ENCODE measurements at places on chromosomes 2 and 18. TPM values are rescaled to one million over a fixed set of nuclear protein-coding genes. Genes with fewer than 3 reads are reported as not detected.

Gene REG1B
- polyA plus RNA-seq: not detected

Gene CCDC150
- polyA plus RNA-seq: 0.08 TPM

Gene SYT4
- not detected for polyA plus RNA-seq

Gene PKP4
- 0.33 TPM for polyA plus RNA-seq

Gene AFF3
- polyA plus RNA-seq: 0.49 TPM

Gene IL18R1
- polyA plus RNA-seq: 0.11 TPM

Gene SP100
- polyA plus RNA-seq: 97.4 TPM

Gene CXCR1
- polyA plus RNA-seq: 0.44 TPM

GRCh38 chr2:241903121-241904010 is 33.8 kb downstream of the RTP5 start:
- no peak for DNase-seq
- no peak overlapping the region for H3K4me3 ChIP-seq
- H3K36me3 ChIP-seq: no peaks in the 10 kb centered on the region

- H3K27me3 ChIP-seq: no peaks in the 10 kb centered on the region
- H3K36me3 ChIP-seq: no peaks in the 10 kb centered on the region
- no peaks in the 10 kb centered on the region for H3K4me1 ChIP-seq
Measured at GRCh38 chr2:228669690-228670089, 488.2 kb upstream of the SPHKAP start.

GRCh38 chr2:187214306-187214705 is 233.7 kb downstream of the CALCRL start:
- no peaks in the 10 kb centered on the region for H3K27me3 ChIP-seq
- DNase-seq: no peak
- H3K27ac ChIP-seq: no peak overlapping the region
- no peak overlapping the region for H3K4me3 ChIP-seq

GRCh38 chr2:54726431-54726830 is 3.0 kb downstream of the EML6 start:
- H3K36me3 ChIP-seq: no peaks in the 10 kb centered on the region
- peaks cover 27% of the 10 kb centered on the region for H3K4me1 ChIP-seq
- H3K27me3 ChIP-seq: peaks cover 33% of the 10 kb centered on the region
- H3K4me3 ChIP-seq: no peak overlapping the region

DNA sequence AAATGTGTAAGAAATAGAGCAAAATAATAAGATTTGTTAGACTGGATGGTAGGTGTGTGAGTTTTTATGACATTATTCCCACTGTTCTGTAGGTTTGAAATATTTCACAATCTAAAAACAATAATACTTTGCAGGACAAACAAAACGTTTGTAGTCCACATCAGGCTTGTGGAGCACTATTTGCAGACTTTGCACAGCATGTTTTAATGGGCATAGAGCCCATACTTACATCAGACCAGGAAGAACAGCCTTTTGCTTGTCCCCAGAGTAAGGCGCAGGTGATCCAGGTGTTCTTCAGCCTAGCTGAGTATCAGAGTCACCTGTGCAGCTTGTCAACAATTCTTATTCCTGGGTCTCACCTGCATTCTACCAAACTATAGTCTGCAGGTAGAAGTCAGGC is 9.1 kb upstream of the STK39 start:
- H3K27me3 ChIP-seq: no peaks in the 10 kb centered on the region
- H3K4me1 ChIP-seq: no peaks in the 10 kb centered on the region
- no peak overlapping the region for H3K27ac ChIP-seq
- no peaks in the 10 kb centered on the region for H3K36me3 ChIP-seq

GRCh38 chr2:26509141-26509540 is 31.2 kb upstream of the OTOF start:
- no peak overlapping the region for H3K4me3 ChIP-seq
- peaks cover under 1% of the 10 kb centered on the region for H3K4me1 ChIP-seq
- no peak overlapping the region for H3K27ac ChIP-seq
- H3K27me3 ChIP-seq: no peaks in the 10 kb centered on the region
- DNase-seq: no peak

- H3K4me1 ChIP-seq: peaks cover 25% of the 10 kb centered on the region
- no peaks in the 10 kb centered on the region for H3K27me3 ChIP-seq
- H3K4me3 ChIP-seq: peak overlapping the region; percentile 76
- H3K27ac ChIP-seq: peak overlapping the region; percentile 30
Measured at GRCh38 chr18:13725566-13726231, 659 bp downstream of the FAM210A start.

- no peak for DNase-seq
- peak overlapping the region; percentile 70 for H3K4me3 ChIP-seq
- H3K4me1 ChIP-seq: peaks cover 7% of the 10 kb centered on the region
- peaks cover 38% of the 10 kb centered on the region for H3K27me3 ChIP-seq
- H3K36me3 ChIP-seq: no peaks in the 10 kb centered on the region
- H3K27ac ChIP-seq: no peak overlapping the region
Measured at GRCh38 chr2:105397953-105398335, 907 bp downstream of the FHL2 start.

DNA sequence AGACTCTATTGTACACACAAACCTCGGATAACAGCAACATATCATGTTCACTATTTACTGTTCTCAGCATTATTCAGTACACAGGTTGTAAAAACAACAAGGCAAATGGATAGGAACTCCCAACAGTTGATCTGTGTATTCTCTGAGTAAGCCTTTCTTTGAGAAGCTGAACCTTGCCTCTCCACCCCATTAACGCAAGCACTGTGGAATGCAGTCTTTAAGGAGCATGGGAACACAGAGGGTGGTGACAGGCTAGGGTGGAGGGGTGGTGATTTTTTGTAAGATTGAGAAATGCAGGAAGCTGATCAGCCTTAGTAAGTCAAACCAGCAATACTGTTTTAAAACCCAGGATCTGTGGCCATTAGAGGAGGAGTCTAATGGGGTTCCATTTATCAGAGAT is 19.6 kb upstream of the SERPINB11 start:
- H3K36me3 ChIP-seq: no peaks in the 10 kb centered on the region
- peaks cover 2% of the 10 kb centered on the region for H3K4me1 ChIP-seq
- no peak overlapping the region for H3K4me3 ChIP-seq
- no peak for DNase-seq
- no peaks in the 10 kb centered on the region for H3K27me3 ChIP-seq

DNA sequence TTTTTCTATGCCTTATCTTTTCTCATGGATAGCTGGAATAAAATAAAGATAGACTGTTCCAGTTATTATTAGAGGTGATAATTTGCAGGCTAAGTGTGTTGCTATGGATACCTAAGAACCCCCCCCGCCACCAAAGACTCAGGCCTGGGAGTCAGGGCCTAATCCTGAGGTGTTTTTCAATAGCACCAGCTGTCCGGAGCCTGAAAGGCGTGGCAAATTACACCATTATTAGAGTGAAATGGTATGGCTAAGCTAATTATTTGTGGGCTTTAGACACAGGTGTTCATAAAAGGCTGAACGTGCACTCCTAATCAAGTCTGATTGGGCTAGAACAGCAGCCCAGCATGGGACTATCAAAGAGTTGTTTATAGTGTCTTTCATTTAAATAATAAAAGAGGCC is 293.2 kb upstream of the DCC start:
- no peak for DNase-seq
- H3K27me3 ChIP-seq: no peaks in the 10 kb centered on the region
- H3K4me3 ChIP-seq: no peak overlapping the region
- no peaks in the 10 kb centered on the region for H3K36me3 ChIP-seq
- H3K4me1 ChIP-seq: no peaks in the 10 kb centered on the region

DNA sequence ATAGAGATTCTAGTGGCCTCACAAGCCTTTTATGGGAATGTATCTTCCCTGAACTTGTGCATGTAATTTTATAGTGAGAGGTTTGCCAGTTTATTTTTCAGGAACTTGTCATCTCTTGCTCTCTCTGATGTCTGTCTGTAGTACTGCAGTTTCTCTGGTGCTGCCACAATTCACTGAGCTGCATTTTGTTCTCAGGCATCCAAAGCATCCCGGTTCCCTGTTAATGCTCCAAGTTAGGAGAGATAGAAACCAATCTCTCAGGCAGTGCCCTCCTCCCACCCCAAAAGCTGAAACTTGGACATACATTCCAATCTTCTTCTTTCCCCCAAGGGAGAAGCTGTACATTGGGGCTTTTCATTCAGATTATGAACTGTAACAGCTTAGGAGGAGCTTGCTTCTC is 30.1 kb upstream of the GRB14 start:
- H3K4me1 ChIP-seq: no peaks in the 10 kb centered on the region
- H3K27me3 ChIP-seq: no peaks in the 10 kb centered on the region
- no peak overlapping the region for H3K27ac ChIP-seq
- H3K36me3 ChIP-seq: no peaks in the 10 kb centered on the region

DNA sequence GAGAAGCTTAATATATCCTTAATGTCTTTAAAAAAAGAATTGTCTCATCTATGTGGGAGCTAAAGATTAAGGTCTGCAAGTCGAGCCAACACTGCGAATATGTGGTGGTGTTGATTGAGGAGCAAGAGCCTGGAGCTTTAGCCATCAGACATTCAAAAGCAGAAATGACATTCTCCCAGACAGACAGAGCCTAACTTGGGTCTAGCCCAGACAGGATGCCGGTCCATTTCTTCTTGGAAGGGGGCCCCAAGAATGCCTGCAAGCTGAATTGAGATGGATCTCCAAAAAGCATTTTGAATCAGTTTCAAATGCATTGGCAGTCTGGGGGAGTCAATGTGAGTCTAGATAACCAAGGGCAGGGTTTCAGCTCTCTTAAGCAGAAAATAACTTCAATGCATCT is 30.1 kb upstream of the EML4 start:
- no peak overlapping the region for H3K27ac ChIP-seq
- H3K4me3 ChIP-seq: no peak overlapping the region
- H3K4me1 ChIP-seq: peaks cover 45% of the 10 kb centered on the region
- H3K36me3 ChIP-seq: no peaks in the 10 kb centered on the region
- DNase-seq: no peak
- no peaks in the 10 kb centered on the region for H3K27me3 ChIP-seq

DNA sequence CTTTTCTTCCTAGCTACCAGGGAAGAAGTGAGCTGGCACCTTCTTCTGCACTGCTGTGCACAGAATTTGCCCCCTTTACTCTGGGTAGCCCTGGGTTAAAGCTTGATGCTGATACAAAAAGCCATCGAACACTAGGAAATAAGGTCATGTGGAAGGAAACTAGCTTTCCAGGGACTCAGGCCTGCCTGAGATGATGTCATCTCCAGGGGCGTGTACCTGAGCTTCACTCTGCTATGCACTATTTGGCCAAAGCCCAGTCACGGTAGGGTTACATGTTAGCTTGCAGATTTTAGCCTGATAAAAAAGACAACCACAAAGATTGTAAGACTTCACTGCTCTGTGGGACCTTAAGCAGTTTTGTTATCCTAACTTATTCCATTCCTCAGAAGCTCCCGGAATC is 20.4 kb downstream of the EDAR start:
- H3K27me3 ChIP-seq: no peaks in the 10 kb centered on the region
- no peak overlapping the region for H3K4me3 ChIP-seq
- H3K4me1 ChIP-seq: no peaks in the 10 kb centered on the region
- no peak for DNase-seq

GRCh38 chr2:221420245-221420644 is 151.9 kb downstream of the EPHA4 start:
- H3K4me1 ChIP-seq: no peaks in the 10 kb centered on the region
- H3K4me3 ChIP-seq: no peak overlapping the region
- H3K36me3 ChIP-seq: no peaks in the 10 kb centered on the region
- H3K27me3 ChIP-seq: no peaks in the 10 kb centered on the region
- no peak overlapping the region for H3K27ac ChIP-seq

DNA sequence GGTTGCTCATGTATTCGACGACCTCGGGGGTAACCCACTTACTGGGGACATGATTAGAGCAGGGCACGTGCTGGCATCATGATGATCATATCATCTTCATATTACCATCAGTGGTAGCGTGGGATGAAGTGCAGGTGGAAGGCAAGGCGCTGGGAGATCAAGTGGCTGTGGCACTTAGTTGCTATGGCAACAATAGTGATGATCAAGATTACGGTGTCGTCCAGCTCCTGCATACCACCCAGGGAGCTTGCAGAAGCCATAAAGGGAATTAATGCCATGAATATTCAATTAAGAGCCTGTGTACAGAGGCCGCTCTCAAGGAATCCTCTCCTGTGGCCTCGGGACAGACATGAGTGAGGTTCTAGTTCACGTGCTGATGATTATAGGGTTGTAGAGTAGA is 237.2 kb upstream of the COPS8 start:
- no peak overlapping the region for H3K27ac ChIP-seq
- DNase-seq: no peak
- no peaks in the 10 kb centered on the region for H3K4me1 ChIP-seq

DNA sequence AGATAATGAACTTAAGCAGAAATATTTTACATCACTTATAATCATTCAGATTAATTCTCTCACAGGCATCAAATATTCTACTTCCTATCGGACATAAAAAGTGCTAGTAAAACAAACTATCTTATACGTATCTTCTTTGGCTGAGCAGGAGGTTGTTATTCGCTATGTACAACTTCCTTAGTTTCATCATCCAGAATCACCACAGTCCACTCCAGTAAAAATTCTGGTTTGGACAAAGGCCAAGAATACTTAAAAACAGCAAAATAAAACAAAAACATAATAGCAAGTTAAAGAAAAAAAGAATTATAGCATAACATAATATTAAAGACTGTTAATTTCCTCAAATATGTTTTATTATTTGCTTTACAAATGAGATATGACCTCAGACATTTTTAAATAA is 1077.1 kb upstream of the CELF4 start:
- DNase-seq: no peak
- H3K27ac ChIP-seq: no peak overlapping the region
- no peak overlapping the region for H3K4me3 ChIP-seq
- H3K4me1 ChIP-seq: no peaks in the 10 kb centered on the region
- no peaks in the 10 kb centered on the region for H3K27me3 ChIP-seq

- H3K27me3 ChIP-seq: no peaks in the 10 kb centered on the region
- no peak overlapping the region for H3K27ac ChIP-seq
- H3K36me3 ChIP-seq: no peaks in the 10 kb centered on the region
- no peak overlapping the region for H3K4me3 ChIP-seq
Measured at GRCh38 chr2:26913606-26913998, 56.8 kb upstream of the MAPRE3 start.

GRCh38 chr2:217954971-217955740 is 47.6 kb downstream of the TNS1 start:
- H3K4me1 ChIP-seq: peaks cover 4% of the 10 kb centered on the region
- H3K27me3 ChIP-seq: no peaks in the 10 kb centered on the region
- no peak overlapping the region for H3K27ac ChIP-seq
- no peak overlapping the region for H3K4me3 ChIP-seq

All from CD14-positive monocyte (primary cell).